ENCODE measurements at places on chromosomes 5 and 9. TPM values are rescaled to one million over a fixed set of nuclear protein-coding genes. Genes with fewer than 3 reads are reported as not detected.

The CDC20B gene
- total RNA-seq: not detected

The CDX1 gene
- not detected for total RNA-seq

The SUB1 gene
- total RNA-seq: 222 TPM

DNA sequence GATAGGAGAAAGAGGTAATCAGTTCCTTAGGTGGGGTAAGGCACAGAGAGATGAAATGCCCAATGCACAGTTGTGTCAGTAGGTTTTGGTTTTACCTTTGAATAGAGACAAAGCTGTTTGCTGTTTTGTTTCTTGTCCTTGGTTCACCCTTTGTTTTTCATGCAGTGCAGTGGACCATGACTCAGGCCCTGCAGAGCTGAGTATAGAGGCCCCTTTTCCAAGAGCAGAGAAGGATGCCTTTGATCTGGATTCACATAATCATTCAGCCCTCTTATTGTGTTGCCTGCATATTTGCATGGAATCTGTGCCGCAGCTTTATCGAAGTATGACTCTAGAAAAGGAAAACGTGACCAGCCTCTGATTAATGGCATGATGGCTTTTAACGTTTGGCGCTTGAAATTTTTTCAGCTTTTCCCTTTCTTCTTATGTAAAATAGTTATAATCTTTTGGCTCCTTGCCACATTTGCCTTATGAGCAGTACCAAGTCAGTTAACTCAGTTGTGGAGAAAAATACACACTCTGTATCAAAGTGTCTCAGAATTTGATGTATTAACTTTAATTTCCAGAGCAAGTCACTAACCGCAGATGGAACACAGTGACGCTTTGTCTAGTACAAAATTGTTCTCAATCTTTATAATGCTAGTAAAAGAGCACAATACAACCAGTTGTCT is 197.6 kb downstream of the KDM4C start:
- no peak for DNase-seq

DNA sequence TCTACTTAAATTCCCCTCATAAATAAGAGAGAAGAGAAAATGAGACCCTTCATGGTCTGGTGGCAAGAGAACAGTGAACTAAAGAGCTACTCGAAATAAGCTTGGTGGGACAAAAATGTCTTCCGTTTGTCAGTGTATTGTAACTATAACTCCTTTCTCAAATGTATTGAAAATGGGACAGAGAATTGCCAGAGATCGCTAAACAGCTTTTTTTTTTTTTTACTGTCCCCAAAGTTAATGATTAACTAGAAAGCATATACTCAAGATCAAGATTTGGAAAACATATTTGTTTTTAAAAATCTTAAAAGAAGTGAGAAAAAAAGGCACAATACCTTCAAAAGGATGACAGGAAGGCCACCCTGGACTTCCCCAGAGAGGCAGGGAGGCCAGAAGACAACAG is 206.4 kb upstream of the CTNND2 start:
- DNase-seq: no peak

DNA sequence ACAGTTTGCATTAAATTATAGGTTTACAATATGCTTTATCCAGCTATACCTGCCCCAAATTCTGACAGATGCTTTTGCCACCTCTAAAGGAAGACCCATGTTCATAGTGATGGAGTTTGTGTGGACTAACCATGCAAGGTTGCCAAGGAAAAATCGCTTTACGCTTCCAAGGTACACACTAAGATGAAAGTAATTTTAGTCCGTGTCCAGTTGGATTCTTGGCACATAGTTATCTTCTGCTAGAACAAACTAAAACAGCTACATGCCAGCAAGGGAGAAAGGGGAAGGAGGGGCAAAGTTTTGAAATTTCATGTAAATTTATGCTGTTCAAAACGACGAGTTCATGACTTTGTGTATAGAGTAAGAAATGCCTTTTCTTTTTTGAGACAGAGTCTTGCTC is 41.0 kb downstream of the FXN start:
- DNase-seq: no peak

DNA sequence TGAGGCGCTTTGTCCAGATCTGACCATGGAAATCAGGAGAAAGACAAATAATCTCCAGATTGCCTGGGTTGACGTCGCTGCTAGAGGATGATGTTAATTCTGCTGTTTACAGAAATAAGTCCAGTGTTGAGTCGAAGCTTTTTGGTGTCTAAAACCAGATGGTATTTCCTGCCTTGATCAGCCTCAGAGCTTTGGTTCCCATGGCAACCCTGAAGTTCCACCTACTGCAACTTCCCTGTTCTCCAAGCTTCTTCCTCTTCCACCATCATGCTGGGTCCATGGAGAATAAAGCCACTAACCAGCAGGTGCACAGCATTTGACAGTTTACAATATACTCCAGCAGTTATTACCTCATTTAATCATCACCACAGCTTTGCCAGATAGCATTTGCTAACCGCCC is 18.0 kb upstream of the GABBR2 start:
- no peak for DNase-seq

GRCh38 chr9:21801683-21802417 is 586 bp upstream of the MTAP start:
- peak; percentile 73 for DNase-seq

DNA sequence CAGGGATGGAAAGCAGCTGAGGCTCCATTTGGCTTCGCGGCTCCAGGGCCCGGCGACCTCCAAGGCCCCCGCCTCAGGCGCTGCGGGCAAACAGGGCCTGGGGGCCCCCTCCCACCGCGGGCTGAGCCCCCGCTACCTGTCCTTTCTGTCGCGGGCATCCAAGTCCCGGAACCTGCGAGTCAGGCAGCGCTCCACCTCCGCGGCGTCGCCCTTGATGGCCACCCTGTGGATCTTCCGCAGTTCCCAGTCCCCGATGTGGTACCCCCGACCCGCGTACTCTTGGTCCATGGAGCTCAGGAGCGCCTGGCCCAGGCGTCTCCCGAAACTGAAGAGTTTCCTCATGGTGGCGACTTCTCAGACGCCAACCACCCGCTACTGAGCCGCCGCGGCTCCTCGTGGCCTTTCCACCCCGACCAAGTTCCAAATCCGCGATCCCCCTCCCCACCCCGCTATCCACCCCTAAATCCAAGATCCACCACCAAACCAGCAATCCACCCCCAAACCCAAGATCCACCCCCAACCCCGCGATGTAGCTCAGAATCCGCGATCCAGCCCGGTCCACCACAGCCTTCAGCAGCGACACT is 86.5 kb upstream of the CCDC180 start:
- no peak for DNase-seq

DNA sequence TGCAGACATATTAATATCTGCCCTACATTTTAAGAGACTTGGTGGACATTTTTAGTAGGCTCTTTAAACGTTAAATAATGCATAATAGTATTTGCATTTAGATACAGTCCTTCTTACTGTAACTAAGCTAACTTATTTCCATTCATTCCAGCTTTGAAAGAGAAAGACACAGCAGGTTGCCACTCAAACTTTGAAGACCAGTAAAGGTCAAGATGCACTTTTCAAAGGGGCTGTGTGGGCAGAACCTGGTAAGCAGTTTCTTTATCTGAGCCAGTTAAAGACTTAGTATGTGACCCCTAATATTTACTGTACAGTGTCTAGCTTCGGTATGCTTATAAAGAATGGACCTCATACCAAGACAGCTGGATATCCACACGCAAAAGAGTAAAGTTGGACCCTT is 20.8 kb downstream of the PLGRKT start:
- DNase-seq: no peak

DNA sequence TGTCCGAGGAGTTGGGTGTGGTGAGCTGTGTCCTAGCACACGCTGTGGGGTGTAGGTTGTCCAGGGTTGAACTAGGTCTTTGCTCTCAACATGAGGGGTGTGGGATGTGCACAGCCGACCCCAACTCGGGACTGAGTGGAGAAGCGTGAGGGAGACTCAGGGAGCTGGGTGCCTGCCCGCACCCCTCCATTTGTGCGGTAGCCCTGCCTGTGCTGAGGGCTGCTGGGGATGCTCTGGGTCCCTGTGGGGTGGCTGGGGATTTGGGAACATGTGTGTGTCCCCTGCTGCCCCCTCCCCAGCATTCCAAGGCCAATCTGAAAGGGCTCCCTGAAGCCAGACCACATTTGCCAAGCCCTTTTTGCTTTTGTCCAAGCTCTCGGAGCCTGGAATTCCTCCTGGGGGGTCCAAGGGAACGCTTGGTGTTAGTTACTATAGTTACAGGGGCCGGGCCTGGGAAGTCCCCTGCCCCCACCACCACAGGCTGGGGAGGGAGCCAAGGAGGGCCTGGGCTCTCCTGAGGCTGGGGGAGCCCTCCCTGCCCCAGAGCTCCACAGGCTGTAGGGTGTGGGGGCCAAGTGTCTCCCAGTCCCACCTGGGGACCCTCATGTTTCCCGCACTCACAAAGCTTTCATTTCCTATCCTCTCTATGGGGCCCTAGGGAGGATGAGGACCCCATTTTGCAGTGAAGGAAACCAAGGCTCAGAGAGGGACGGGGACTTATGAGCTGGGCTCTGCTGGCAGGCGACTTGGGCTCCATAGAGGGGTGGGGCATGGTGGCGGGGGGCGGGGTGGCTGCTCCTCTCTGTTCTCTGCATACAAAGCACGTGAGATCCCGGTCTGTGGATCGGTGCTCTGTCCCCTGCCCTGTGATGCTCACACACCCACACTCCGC is 1.1 kb downstream of the CRB2 start:
- no peak for DNase-seq

GRCh38 chr9:105361873-105362272 is 86.0 kb upstream of the FSD1L start:
- DNase-seq: no peak

DNA sequence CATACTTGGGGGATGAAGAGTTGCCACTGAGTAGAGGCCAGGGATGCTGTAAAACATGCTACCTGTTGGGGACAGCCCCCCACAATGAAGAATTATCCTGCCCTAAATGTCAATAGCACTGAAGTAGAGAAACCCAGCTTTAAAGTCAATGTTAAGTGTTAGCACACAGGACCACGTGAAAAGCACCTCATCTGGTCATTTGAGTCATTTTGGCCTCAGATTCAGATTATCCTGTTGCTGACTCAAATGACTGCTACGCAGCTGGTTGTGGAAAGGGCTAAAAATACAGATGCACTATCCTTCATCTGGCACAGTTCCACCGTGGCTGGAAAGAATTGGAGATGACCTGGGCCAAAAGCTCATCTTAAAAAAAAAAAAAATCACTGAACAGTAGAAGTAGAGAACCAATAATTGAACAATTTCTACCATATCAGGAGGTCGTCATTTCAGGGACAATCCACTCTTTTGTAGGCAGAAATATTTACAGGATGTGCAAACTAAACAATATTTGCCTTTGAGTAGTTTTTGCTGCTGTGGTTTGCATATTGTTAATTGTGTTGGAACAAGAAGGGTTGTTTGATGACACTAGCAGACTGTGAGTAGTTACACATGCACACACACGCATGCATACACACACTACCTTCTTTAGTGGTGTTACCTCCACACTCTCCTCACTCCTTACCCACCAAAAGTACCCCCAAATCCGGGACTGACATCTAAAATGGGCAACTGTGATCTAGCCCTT is 195.3 kb upstream of the KLF9 start:
- no peak for DNase-seq
